ENCODE measurements at places on chromosomes 1 and 21.

DNA sequence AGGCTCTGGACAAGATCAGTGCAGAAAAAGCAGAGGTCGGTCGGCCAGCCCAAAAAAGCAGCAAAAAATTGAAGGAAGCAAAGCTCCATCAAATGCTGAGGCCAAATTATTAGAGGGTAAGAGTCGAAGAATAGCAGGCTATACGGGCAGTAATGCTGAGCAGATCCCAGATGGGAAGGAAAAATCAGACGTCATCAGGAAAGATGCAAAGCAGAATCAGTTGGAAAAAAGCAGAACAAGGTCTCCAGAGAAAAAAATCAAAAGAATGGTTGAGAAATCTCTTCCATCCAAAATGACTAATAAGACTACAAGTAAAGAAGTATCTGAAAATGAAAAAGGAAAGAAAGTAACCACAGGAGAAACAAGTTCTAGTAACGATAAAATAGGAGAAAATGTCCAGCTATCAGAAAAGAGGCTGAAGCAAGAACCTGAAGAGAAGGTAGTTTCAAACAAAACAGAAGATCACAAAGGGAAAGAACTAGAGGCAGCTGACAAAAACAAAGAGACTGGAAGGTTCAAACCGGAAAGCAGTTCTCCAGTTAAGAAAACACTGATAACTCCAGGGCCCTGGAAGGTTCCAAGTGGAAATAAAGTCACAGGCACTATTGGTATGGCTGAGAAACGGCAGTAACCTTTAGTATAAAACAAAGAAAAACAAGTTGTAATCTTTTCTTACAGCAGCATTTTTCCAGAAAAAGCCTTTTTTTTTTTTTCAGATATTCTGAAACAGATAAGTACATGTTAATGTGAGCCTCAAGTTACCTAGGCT, 75.7 kb downstream of the PHTF1 start:
- peak; percentile 87 for DNase-seq

DNA sequence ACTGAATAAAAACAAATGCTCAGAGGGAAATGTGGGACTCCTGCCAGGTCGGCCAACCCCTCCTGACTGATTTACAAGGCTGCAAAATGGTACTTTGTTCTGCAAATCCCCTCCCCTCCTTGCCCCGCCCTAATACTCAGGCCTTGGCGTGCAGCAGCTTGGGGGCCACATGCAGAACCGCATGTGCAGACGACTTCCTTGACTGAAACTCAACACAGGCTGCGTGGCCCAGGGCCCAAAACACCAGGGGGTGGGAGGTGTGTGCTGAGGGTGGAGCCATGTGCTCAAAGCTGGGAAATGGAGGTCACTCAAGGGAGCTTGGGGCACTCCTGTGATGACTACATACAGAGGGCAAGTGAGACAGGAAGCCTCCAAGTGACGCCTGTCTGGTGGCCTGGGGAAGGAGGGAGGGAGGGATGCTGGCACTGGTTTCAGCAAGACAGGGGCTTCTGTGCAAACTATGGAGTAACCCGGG, 87.2 kb downstream of the MRPL37 start:
- DNase-seq = no peak

GRCh38 chr21:41318218-41318617, 1.6 kb downstream of the FAM3B start:
- DNase-seq = no peak

DNA sequence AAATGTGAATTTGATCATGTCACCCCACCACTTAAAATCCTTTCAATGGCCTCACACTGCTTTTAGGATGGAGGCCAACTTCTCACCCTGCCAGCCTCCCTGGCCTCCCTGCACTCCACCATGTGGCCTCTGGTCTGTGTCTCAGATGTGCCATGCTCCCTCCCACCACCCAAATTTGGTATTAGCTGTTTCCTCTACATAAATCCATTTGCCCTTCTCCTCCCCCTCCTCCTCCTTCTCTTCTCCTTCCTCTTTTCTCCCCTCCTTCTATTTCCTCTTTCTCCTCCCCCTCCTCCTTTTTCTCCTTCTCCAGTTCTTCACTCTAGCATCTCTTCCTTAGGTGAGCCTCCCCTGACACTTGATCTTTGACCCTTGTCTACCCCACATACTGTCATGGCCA, 16.7 kb upstream of the GUCA2B start:
- no peak for DNase-seq

GRCh38 chr1:168903237-168903830, 174.3 kb upstream of the DPT start:
- no peak for DNase-seq

GRCh38 chr1:44606701-44607281, 67.5 kb downstream of the TMEM53 start:
- DNase-seq = no peak
